ENCODE measurements at places on chromosomes 5 and 9.
A peak's percentile ranks its signal among the peaks of the same experiment; 100 is the strongest.

GRCh38 chr9:26228273-26228672, 550.0 kb upstream of the TUSC1 start:
- no peak for ATAC-seq

DNA sequence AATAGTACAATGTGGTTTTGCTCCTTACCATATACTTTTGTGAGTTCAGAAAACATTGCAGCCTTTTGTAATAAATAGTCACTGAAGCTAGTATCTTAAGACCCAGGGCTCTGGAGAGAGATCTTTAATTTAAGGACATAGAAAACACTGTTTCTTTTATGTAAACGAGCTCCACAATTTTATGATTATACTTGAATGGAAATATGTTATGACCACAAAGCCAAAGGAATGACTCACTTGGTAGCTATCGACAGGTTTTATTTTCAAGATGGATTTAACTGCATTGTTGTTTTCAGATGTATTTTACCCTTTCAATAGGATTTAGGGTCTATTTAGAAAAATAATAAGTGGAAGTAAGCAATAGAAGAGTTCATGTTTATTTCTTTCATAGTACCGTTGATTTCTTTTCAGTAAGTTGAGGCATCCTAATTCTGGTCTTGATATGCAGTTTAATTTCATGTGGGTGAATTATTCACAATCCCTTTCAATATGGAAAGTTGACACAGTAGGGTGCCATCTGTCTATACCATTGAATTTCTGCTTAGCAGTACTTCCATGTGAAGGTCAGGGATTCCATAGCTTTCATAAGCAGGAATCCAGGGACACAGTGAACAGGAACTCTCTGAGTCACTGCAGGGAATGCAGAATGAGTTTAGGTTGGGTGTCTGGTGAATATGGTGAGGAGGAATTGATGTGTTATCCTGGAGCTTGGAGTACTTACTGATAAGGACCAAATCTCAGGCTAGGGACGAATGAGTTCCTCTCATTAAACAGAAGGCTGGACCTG, 157.6 kb downstream of the CD180 start:
- peak; percentile 96 for ATAC-seq

DNA sequence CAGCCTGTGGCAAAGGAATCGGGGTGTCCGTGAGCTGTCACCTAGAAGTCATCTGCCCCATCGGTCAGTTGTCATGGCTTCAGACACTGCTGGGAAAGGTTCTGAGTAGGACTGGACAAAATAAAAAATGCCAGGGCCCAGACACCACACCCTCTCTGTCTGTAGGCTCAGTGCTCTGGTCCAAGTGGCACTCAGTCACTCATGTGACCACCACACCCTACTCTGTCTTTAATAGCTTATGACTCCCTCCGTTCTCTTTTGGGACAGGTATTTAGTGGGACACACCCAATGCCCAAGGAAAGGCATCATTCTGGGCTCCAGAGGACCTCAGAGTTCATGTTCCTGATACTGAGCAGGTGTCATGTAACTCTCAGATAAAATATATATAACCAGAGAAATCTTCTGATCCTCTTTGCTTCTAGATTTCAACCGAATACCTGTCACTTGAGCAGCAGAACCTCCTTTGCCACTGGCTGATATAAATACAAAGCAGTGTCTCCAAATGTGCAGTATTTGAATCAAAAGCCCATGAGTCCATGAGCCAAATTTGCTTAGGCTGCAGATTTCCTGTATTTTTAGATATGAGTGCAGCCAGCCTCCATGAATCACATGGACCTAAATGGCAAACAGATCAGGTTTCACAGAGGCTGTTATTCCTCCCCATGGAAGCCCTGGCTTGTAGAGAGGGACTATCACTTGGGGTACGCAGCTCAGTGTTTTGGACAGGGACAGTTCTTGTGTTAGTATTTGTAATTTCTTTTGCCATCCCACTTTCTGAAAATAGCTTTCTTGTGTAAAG, 272.0 kb downstream of the ARHGAP26 start:
- no peak for ATAC-seq

DNA sequence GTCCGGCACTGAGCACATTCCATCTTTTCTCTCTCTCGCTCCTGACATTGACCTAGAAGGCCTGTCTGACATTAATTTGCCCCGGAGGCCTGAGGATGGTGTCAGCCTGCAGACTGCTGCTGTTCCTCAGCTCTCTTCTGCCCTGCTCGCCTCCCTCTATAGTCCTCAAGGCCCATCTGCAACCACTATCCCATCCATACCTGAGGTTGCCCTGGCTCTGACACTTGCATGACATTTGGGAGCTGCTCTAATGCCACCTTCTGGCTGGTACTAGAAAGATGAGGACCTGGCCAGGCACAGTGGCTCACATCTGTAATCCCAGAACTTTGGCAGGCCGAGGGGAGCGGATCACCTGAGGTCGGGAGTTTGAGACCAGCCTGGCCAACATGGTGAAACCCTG, 38.6 kb upstream of the GGTA1 start:
- ATAC-seq: peak; percentile 81

DNA sequence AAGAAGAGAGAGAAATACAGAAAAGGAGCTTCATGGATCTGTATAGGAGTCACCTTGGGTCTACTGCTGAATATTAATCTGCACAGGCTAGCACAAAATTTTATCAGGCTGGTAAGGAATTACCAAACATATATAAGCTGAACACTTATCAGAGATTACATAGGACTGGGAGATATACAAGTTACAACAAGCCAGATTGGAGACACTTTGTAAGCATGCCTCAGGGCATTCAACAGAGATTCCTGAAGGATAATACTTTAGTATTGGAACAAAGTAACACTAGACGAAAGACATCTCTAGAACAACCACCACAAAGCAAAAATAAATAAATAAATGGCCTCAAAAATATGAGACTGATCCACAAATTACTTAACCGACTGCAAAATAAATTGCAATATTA, 197.8 kb downstream of the ANXA1 start:
- ATAC-seq: no peak

DNA sequence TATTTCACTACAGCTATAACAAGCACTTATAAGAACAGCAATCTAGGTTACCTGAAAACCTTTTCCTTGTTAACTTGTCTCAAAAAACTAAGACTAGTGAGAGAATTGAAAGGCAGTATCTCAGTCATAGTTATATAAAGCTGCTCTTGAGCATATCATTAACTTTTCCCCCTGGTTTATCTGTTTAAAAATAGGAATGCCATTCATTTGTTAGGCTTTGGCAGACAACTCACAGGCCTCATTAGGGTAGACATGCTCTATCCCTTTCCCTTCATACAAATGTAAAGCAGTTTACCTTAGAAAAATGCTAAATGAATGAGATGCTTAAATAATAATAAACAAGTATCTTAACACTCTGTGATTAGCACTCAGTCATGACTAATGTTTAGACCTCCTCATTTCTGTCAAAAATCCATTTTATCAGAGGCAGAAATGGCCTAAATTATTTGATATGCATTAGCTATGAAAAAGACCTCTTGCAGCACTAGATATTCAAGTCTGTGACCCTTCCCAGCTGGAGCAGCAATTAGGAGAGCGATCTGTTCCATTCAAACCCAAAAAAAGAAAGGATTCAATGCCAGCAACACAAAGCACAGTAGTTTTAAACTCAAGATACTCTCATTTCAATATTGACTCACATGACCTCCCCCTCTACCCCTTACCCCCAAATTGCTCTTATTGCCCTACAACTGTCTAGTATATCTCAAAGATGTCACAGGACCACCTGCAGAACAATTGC, 1578.8 kb upstream of the WWC1 start:
- ATAC-seq: no peak

DNA sequence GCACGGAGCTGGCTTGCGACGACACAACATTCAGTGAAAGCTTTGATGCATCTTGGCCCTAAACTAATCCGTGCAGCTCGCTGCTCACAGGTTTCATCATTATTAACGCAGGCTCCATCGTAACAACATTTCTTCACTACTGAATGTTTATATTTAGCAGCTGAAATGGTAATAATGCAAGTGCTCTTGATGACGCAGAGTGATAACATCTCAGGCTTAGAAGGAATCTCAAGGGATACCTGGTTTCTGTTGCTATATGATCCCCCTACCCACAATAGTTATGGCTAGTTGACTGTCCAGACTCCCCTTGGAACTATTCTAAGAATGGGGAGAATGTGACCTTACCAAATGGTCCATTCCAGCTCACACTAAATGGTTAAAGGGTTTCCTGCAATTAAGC, 36.2 kb downstream of the C5 start:
- no peak for ATAC-seq

DNA sequence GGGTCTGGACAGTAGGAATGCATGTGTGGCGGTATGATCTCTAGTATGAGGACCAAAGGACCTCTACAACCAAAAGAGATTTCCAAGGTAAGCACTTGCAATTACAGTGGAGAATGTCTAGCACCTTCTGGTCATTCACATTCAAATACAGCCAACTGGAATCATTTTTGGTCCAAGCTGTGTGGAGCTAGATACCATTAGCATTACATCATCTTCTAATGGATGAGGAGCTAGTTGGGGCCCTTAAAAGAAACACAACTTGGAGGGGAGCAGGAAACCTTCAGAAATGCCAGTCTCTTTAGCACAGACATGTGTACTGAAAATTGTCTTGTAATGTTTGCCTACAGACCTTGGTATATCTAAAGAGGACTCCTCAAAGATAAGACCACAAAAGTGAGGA, 244.7 kb downstream of the BNC2 start:
- peak; percentile 12 for ATAC-seq

GRCh38 chr9:20601292-20601691, 21.0 kb downstream of the MLLT3 start:
- no peak for ATAC-seq

GRCh38 chr9:127923771-127924170, 6.8 kb downstream of the PIP5KL1 start:
- ATAC-seq: peak; percentile 35

DNA sequence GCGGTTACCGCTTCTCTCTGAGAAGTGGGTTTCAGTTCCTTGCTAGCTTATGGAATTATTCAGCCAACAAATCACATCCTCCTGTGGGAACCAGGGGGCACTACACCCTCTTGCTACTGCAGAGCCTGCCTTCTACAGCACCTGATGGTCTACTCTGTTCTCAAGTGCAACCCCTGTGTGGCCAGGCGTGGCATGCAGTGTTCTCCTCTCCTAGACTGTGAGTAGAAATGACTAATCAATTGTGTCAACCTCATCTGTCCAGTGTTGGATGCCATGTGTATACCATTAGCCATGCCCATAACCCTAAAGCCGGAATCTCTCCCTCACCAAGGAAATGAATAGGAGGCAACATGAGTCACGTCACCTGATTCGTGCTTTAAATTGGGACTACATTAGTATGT, 117.2 kb upstream of the LIFR start:
- no peak for ATAC-seq

DNA sequence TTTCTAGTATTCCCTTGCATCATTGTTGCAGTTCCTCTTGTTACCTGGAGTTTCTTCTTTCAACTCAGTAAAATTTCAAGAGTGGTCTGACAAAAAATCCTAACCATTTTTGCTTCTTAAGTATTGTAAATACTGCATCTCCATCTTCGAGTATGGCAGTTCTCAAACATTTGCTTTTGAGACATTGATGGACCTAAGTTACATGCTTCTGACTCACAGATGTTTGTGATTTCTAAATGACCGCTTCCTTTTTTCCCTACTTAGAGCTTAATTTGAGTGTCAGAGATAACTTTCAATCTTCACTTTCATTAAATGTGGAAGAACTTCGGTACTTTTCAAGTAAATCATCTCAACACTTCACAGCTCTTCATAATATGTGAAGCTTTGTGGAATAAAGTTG, 4.2 kb downstream of the UHRF2 start:
- ATAC-seq: no peak

All from SK-N-SH treated with all-trans-retinoic acid at 6 μM for 48 hours (cell line).